ENCODE measurements at places on chromosomes 7 and 10. TPM values are rescaled to one million over a fixed set of nuclear protein-coding genes. Genes with fewer than 3 reads are reported as not detected.

- DNase-seq = no peak
These were observed 52.0 kb downstream of the VCL start for GRCh38 chr10:74049955-74050354.

- DNase-seq = no peak
These were observed 72.7 kb upstream of the IFRD1 start for GRCh38 chr7:112377593-112377992.

GRCh38 chr7:16278167-16278787 is 143.1 kb downstream of the CRPPA start:
- DNase-seq = no peak

Gene CPA5
- not detected for total RNA-seq
